Stimulated activated CD4-positive, alpha-beta T cell treated with anti-CD3 and anti-CD28 coated beads, Interleukin-12 subunit alpha, Interleukin-12 subunit beta, amount 100 ng/mL, for 48 hours (primary cell): ENCODE measurements at places on chromosomes 6 and 20.
A peak's percentile ranks its signal among the peaks of the same experiment; 100 is the strongest.

DNA sequence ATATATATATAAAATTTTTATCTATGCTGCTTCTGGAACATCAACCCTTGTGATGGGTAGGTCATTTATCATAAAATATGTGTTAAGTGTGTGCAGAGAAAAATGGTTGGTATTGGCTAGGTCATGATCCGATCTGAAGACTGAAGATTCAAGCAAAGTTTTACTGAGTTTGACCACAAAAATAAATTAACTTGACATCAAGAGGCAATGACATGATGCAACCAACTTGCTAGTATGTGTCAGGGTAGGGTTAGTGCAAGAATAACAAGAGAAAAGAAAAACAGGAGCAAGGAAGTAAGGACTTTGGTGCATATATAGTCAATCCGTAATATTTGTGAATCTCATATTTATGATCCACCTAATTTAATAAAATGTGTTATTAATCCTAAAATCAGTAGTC is 1202.0 kb upstream of the ADGRB3 start:
- no peak for DNase-seq

DNA sequence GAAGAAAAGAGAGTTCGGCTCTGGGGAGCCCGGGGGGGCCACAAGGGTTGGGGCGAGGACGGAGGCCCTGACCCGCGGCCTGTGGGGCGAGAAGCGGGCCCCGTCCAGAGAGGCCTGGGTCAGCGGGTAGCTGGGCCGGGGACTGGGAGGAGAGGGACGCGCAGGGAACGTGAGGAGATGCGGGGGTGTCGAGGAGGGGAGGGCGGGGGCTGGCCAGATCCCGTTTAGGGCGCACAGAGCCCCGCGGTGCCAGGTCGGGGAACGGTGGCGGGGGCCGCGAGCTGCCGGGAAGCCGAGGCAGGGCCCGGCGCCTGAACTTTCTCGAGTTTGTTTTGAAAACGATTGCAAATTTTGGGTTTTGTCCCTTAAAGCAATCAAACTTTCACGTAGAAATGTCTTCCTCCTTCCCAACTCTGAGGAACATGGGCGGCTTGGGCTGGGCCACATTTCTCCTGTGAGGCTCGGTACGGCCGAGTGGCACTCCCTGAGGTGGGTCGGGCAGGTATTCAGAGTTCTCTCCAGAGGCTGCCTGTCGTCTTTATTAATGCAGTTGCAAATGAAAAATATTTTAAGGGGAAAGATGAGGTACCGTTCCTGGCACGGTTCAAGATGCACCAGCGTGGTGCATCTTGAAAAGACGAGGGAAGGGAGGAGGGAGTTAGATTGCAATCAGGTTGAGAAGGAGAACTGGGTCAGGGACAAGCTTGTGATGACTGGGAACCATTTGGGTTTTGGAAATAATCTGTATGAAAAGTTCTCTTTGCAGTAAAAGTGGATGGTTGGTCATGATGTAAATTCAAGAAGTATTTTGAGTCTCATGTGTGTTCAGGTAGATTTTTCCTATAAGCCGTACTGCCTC is 972 bp downstream of the RNF8 start:
- DNase-seq: no peak

- no peak for DNase-seq
These were observed 278.8 kb downstream of the CDC5L start for GRCh38 chr6:44666324-44666723.

- peak; percentile 85 for DNase-seq
These were observed 11.4 kb downstream of the KCNK17 start for GRCh38 chr6:39302669-39303424.

GRCh38 chr6:141033101-141033500 is 1099.6 kb upstream of the GJE1 start:
- no peak for DNase-seq
